Activated CD8-positive, alpha-beta memory T cell treated with anti-CD3 and anti-CD28 coated beads for 24 hours (primary cell): ENCODE measurements at places on chromosomes 16 and 17.

DNA sequence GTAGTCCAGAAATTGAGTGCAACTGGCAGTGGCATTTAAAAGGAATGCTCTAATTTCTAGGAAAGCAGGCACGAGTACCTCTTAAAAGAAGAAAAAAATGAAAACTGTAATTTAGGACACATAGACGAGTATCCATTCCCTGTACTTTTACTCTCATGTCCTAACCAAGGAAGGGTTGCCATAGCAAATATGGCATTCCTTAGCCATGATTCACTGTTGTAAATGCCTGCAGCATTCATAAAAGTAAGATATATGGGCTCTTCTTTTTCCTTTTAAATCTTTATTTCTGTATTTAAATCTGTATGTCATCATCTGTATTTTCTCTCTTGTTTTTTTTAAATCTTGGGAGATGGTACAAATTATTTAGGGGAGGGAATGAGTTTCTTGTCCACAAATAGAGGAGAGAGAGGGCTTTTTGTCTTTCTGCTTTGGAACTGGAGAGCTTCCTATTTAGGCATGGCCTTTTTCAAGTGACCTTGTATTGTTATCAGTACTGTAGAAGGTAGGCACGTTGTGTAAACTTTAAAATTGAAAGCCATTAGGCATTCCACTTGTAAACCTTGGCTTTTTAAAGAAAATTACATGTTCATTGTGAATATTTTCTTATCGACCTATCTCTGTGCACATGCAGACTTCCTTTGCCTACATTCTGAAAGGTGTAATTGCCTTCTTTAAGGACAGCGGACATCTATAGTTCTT, 50.0 kb downstream of the TENT4B start:
- DNase-seq: no peak

- DNase-seq: no peak
Observed at GRCh38 chr17:43640491-43641252, 21.1 kb downstream of the MEOX1 start.

DNA sequence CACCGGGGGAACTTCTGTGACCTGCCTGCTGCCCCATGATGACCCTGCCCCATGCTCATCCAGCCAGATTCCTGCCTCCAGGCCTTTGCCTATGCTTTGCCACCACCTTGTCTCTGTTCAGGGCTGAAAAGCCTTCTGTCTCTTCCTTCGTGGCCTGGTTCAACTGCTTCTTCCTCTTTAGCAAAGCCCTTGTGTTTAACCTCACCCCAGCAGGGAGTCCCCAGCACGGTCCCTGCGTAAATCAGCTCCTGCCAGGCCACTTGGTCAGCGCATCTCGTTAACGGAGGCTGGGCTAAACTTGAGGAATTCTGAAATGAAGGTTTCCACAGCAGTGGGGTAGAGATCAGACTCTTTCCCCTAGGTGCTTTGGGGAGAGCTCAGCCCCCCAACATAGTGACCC, 16.1 kb upstream of the KCNJ12 start:
- no peak for DNase-seq

- no peak for DNase-seq
Observed at GRCh38 chr17:13743906-13744305, 142.2 kb upstream of the HS3ST3A1 start.

DNA sequence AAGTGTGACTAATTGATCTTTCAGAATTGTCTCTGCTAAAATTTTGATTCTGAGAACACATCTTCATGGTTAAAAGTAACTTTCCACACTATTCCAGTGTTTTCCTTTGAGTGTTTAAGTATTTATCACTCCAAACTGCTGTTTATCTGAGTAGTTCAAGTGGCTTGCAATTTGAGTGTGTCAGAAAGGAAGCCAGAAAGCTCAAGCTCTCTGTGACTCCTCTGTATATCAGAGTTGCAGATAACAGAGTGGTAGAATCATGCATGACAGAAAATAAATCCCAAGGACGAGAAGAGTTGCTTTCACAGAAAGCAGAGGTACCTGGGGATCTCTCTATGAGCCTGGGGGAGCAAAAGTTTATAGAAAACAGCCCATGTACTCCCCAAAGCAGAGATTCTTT, 130.0 kb downstream of the CYB561 start:
- DNase-seq: no peak

DNA sequence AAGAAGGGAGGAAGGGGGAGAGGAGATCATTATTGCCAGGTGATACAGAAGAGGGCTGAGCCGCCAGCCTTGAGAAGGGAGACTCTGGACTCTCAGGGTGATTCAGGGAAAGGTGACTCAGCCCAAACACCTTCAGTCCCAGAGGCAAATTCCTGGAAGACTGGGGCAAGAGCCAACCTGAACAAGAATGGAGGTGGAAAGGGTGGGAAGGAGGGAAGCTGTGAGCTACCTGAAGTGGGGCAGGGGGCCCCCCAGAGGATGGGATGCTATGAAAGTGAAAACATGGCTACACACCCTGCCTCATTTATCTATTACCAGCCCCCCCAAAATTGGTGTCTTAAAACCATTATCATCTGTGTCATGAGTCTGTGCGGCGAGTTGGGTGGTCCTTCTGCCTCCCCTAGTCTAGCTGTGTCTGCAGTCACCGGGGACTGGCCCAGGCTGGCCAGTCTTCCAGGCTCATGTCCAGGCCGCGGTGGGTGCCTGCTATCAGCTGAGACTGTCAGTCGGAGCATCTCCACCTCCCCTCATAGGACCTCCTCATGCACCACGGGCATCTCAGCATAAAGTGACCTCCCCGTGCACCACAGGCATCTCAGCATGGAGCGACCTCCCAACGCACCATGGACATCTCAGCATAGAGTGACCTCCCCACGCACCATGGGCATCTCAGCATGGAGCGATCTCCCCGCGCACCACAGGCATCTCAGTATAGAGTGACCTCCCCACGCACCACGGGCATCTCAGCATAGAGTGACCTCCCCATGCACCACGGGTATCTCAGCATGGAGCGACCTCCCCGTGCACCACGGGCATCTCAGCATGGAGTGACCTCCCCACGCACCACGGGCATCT, 3.2 kb upstream of the SLC47A2 start:
- no peak for DNase-seq

DNA sequence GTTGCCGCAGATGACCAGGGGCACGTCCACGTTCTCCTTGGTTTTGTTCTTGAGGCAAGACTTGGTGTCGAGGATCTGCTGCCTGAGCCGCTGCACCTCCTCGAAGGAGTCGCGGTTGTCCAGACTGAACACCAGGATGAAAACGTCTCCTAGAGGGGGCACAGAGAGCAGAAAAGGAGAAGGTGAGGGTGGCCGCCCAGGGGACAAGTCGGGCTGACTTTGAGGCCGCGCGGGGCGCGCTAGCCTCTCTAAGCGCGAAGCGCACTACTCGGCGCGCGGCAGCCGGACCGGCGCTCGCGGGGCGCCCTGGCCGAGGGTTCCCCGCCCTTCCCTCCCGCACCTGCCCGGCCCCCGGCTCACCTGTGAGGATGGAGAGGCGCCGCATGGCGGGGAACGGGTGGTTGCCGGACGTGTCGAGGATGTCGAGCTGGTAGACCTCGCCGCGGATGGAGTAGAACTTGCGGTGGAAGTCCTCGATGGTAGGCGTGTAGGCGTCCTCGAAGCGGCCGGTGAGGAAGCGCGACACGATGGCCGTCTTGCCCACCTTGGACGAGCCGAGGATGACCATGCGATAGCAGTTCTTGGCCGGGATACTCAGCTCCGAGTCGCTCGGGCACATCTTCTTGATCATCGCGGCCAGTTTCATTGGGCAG, 533 bp downstream of the RASD1 start:
- peak; percentile 76 for DNase-seq

- no peak for DNase-seq
Observed at GRCh38 chr16:56450275-56450985, 702 bp downstream of the NUDT21 start.

DNA sequence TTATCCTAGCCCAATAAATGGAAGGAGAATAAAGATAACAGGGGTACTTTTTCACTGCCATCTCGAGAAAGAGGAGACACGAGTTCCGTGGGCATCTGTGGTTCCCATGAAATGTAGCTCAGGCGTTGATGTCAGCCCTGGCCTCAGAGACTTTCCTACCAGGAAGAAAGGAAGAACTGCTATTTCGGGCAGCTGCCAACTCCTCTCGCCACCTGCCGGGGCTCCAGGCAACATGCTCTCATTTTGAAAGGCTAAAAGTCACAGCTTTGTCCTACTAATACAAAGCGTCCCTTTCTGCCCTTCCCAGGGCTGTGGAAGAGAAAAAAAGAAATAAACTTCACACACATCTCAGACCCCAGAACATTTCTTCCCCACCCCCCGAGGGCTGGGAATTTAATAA, 65.8 kb downstream of the DHRS7C start:
- no peak for DNase-seq

GRCh38 chr16:80996688-80997138, 10.0 kb downstream of the CMC2 start:
- DNase-seq: no peak

GRCh38 chr17:74059479-74060240, 143.8 kb upstream of the RPL38 start:
- DNase-seq: no peak

- DNase-seq: no peak
Observed at GRCh38 chr17:40072040-40072734, 9.4 kb downstream of the THRA start.

DNA sequence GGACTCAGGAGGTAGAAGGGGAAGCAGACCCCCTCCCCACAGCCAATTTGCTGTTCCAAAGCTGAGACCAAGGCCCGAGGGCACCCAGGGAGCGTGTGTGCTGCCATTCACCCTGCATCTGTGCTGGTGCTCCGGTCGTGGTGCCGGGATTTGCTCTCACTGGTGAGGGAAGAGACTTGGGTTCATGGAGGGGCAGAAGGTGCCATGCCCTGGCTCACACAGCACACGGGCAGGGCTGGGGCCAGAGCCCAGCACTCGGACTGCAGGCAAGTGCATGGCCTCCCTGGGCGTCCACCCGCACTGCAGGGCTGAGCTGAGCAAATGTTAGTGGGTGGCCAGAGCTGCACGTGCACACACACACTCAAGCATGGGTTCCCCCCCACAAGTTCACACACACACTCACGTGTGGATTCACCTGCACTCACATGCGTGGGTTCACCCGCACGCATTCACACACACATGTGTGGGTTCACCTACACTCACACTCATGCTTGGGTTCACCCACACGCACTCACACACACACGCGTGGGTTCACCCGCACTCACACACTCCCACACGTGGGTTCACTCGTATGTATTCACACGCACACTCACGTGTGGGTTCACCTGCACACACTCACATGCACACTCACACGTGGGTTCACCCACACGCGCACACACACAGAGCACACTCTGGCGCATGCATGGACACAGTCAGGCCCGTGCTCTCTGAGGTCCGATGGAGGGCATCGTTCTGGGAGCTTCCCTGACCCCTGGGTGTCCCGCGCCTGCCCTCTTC, 57.0 kb upstream of the CBFA2T3 start:
- DNase-seq: no peak
